ENCODE measurements at places on chromosomes 12 and 14.

DNA sequence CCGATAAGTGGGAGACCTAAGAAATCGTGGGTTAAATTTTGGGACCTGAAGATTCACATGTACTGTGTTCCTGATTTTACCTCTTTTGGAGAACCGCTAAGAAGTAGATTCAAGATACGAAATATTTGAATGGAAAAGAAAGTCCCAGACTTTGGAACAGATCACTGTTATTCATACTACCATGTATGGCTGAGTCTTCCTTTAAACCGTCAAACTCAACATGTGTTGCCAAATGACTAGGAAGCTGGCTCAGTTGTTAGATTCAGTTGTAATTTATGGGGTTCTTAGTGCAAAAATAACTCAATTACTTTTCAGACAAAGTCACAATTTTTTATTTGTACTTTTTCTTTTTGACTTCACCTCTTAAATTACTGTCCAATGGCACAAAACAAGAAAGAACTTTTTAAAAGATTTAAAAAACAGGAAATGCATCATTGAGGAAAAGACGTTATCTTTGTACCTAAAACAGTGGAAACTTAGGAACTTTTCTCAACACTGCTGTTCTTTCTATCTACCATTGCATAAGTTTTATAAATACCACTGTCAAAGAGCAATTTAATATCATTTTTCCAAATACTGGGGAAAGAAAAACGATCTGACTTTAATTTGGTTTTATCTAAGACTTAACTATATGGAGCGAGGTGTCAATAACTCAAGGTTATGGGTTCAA, 15.7 kb downstream of the RERG start:
- DNase-seq: no peak

DNA sequence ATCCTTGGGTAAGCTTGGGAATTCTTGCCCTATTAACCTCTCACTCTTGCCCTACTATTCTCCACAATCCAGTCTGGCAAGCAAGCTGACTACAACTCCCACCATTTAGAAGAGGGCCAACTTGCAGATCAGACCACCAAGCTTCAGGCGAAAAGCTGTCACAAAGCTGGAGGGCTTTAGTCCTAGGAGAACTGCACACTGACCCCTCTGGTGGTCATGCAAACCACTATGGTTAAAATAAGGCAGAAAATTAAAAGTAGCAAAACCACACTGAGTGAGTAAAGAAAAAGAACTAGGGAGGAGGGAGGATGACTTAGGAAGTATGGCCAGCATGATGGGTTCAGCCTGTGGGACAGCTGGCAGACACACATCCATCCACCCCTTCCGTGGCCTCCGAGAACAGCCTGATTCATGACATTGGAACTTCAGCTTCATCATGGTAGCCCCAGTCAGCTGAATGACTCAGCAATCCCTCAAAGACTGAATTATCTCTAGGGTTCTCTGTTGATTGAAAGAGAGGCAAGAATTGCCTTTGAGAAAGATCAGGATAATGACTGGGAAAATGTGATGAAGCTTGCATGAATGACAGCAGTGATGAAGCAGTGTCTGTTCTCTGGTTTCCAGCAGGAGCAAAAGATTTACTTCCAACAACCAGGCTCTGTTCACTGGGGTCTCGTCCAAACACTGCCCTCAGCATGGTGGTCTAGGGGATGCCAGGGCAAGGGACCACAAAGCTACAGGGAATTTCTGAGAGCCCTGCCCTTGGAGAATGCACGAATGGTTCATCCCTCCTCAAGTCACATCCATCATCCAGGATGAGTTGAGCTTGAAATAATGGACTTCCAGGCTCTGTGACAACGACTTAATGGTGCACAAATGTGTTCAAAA, 24.4 kb downstream of the PITPNM2 start:
- peak; percentile 99 for DNase-seq

- DNase-seq: no peak
These were observed 106.7 kb downstream of the MYF5 start for GRCh38 chr12:80823393-80823792.

DNA sequence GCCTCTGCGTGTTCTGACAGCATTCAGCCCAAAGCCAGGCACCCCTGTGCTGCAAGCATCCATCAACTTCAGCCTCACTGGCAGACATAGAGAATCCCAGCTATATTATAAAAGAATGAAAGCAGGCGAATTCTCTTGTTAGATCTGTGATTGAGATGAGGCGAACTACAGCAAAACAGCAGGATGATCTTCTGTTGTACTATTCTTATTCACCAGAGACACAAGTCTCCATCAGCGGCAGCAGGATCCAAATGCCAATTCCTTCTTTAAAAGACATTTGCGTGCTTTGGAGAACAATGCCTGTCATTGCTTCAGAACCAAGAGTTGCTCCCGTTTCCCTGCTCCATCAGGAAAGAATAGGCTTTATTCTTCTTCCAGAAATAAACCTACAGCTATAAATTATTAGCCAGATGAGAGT, 188.9 kb downstream of the SLC41A2 start:
- no peak for DNase-seq

GRCh38 chr14:94011795-94012194, 14.3 kb upstream of the OTUB2 start:
- peak; percentile 6 for DNase-seq

GRCh38 chr14:104254735-104255400, 116.5 kb downstream of the KIF26A start:
- DNase-seq: no peak

- DNase-seq: no peak
These were observed 308.2 kb upstream of the DCN start for GRCh38 chr12:91490667-91491311.

- DNase-seq: no peak
These were observed 76.2 kb upstream of the FERMT2 start for GRCh38 chr14:53027041-53027440.

DNA sequence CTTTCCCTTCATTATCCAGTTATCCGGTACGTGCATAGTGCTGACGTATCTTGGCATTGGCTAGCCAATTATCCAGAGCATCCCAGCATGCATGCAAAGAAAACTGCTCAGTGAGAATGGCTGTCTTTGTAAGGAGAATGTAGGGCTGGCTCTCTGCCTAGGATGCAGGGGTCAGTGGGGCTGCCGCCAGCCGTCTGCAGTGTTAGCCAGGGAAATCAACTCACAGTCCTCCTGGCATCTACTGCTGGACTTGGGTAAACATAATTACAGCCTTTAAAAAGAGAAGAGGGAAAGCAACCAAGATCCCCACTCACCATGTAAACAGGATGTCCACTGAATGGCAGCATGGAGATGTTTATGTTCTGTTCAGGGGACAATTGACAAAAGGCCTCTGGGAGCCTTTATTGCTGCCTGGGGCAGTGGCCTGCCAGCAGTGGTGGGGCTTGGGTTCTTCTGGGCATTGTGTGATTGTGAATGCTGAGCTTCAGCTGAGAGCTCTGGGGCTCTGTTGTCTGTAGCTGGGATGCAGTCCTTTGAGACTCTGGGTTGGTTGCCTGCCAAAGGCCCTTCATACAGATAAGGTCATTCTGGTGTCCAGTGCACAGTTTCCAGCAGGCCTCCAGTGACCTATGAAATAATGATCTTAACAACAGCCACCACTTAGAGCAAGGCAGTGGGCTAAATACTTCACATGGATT, 121.8 kb downstream of the TBC1D30 start:
- DNase-seq: peak; percentile 11

GRCh38 chr14:76328457-76329137, 47.3 kb upstream of the ESRRB start:
- DNase-seq: no peak
